ENCODE measurements at places on chromosomes 12 and 14. TPM values are rescaled to one million over a fixed set of nuclear protein-coding genes. Genes with fewer than 3 reads are reported as not detected.

DNA sequence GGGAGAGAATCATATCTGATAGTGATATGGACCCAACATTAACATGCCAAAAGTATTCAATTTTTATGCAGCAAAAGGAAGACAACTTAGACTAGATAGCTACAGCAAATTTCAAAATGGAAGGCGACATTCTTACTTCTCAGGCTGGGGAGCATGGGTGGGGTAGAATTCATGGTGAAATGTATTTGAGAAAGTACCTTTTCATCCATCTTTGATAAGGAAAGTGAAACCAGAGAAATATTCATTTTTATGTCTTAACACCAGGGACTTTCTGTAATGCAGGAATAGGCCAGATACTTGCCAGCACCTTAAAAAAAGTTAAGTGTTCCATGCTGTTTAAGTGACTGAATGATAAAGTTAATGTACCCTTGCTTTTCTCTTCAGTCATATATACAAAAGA is 13.4 kb downstream of the BTG1 start:
- no peak for DNase-seq

DNA sequence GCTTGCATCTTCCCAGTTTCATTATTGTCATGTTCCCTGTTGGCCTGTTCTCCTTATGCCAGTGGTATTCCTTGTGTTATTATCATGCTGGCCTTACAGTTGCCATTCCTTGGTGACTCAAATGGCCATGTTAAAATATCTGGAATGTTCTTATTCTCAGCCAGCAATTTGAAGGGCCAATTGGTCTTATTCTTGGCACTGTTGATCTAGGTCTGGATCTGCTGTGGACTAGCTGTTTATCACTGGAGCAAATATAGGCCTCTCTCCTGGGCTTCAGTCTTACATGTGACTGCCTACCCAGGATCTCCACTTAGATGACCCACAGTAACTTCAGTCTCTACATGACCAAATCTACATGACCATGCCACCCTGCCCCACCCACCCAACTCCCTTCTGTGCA is 5.4 kb downstream of the CIPC start:
- no peak for DNase-seq

DNA sequence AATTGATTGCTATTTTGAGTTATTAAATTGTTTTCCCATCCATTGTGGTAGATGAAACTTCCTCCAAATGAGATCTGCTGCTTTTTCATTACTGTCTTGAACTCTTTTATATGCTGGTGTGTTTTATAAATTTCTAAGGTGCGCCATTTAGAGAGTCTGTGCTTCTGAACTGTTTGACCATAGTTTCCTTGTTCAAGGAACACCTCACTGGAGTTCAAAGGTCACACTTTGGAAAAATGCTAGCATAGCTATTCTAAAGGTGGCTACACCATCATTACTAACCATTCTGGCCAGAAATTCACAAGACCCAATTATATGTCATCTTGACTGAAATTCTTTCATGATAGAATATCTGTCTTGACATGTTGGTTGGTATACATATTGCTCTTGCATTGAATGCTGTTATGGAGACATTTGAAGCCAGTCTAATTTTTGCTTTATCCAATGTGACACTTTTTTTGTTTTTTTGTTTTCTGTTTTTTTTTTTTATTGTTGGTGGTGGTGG is 269.5 kb downstream of the PAWR start:
- no peak for DNase-seq

GRCh38 chr14:50312734-50313054 is 570 bp downstream of the DMAC2L start:
- no peak for DNase-seq

GRCh38 chr14:95862243-95862642 is 14.4 kb upstream of the TUNAR start:
- no peak for DNase-seq

The SLC6A13 gene
- total RNA-seq = not detected

Measured in mesenteric fat pad (tissue), 1 donor.